ENCODE measurements at places on chromosomes 1 and 21.

- peak; percentile 85 for DNase-seq
Observed at GRCh38 chr1:36321119-36321951, 2.1 kb downstream of the EVA1B start.

DNA sequence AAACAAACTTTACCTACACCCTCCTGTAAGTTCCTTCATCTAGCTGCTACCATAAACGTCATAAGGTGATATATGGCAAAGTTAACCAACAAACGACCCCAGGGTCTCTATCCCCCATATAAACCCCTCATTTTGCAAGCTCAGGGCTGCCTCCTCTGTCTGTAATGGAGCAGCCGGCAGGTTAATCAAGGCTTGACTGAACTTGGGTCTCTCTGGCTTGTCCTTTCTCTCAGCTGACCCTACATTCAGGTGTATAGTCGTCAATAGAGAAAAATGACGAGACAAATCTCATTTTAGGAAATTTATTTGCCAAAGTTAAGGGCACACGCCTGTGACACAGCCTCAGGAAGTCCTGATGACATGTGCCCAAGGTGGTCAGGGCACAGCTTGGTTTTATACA is 67.4 kb downstream of the WDR4 start:
- no peak for DNase-seq

DNA sequence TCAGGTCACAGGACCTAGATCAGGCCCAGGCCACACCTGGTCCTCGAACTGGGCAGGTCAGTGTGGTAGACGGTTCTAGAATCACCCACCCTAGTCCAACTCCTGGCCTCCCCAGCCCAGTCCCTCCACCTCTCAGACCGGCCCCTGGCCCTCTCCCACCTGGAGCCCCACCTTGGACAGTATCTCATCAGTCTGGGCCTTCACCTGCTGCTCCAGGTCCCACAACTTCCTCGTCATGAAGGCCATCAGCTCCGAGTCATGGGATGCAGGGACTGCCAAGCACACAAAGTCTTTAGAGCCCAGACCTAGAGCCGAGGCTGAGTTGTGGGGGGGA is 8.7 kb downstream of the UBXN11 start:
- DNase-seq, result peak; percentile 43

GRCh38 chr1:168966217-168966616 is 140.3 kb upstream of the ATP1B1 start:
- DNase-seq, result no peak

- no peak for DNase-seq
Observed at GRCh38 chr21:17949421-17949820, 130.3 kb upstream of the C21orf91 start.

GRCh38 chr1:65404941-65405340 is 15.5 kb upstream of the LEPR start:
- no peak for DNase-seq

DNA sequence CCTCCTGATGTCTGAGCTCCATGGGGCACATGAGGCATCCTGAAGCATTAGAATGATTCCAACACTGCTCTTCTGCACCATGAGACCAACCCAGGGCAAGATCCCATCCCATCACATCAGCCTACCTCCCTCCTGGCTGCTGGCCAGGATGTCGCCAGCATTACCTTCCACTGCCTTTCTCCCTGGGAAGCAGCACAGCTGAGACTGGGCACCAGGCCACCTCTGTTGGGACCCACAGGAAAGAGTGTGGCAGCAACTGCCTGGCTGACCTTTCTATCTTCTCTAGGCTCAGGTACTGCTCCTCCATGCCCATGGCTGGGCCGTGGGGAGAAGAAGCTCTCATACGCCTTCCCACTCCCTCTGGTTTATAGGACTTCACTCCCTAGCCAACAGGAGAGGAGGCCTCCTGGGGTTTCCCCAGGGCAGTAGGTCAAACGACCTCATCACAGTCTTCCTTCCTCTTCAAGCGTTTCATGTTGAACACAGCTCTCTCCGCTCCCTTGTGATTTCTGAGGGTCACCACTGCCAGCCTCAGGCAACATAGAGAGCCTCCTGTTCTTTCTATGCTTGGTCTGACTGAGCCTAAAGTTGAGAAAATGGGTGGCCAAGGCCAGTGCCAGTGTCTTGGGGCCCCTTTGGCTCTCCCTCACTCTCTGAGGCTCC is 11.1 kb upstream of the RASSF5 start:
- DNase-seq, result peak; percentile 57

DNA sequence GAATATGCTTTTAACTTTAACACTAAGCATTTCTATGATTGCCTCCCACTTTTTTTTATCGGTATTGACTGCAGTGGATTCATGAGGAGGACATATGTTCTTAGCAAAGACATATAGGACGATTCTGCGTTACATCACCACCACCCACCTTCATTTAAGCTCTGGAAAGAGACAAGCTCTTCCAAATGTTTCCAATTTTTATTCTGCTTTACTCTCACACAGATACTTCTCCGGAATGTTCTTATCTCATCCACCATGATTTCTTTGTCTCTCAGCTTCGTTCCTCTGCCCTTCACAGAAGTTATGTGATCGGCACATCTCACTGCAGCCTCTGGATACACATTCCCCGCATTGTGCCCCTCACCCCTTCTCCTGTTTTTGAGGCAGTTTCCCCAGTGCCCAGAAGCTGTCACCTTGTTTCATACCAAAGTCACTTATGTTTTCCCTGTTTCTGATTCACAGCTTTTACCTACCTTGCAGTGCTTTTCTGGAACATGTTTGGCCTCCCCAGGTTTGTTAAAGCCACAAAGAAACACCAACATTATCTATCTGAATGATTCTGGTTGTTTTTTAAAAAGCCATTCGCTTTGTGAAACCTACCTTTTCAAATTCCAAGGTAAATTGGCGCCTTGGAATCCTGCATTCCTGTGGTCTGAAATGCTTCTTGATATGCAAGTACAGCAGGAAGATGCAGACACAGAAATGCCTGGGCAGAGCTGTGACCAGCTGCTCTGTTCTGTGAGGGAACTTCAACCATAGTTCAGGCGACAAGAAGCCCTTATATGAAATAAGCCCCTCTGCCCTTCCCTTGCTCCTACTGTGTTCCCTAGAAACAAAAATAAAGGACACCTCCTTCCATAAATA is 1020.2 kb downstream of the TTLL7 start:
- DNase-seq, result peak; percentile 65

GRCh38 chr1:158794247-158794646 is 13.2 kb upstream of the OR6N2 start:
- no peak for DNase-seq

GRCh38 chr1:29842130-29842529 is 605.8 kb downstream of the PTPRU start:
- no peak for DNase-seq

- no peak for DNase-seq
Observed at GRCh38 chr1:171379846-171380245, 65.9 kb downstream of the FMO4 start.

DNA sequence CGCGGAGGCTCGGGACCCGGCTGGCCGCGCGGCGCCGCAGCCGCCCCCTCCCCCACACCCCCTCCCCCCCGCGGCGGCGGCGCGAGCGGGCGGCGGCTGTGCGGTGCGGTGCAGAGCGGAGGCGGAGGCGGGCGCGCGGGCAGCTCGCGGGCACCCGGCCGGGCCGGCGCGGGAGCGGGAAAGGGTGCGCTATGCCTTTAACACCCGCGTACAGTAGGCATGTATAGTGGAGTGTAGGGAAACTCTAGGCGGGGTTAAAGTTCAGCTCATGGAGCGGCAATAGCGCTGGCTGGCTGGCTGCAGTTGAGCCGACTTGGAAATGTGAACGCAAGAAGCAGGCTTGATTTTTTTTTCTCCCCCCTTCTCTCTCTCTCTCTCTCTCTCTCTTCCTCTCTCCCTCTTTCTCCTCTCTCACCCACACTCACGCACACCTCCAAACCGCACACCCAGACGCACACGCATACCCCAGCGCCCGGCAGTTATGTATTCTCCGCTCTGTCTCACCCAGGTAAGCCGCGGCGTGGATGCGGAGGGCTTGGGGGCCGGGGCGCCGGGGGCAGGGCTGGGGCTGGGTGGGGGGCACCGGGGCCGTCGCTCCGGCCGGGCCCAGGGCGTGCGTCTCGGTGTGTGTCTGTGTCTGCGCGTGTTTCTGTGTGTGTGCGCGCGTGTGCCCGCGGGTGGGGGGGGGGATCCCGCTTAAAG is at the start of gene NFIA:
Gene NFIA (plus strand): TSS at position 251 of the 702 bp plus-strand sequence.
- peak; percentile 61 for DNase-seq

- DNase-seq, result peak; percentile 98
Observed at GRCh38 chr1:115430441-115431158, 92.6 kb upstream of the NGF start.

Data from kidney tubule cell (primary cell).